NCI-H460 (cell line): ENCODE measurements at places on chromosomes 12 and 14. TPM values are rescaled to one million over a fixed set of nuclear protein-coding genes. Genes with fewer than 3 reads are reported as not detected.

ASPG gene
- total RNA-seq: 0.14 and 0.50 TPM in 2 replicates

CDH24 gene
- total RNA-seq: 4.4 and 4.6 TPM in 2 replicates

ARHGAP9 gene
- not detected in 2 replicates for total RNA-seq

CACNA1C gene
- 0.20 and 0.37 TPM in 2 replicates for total RNA-seq

OR4E2 gene
- not detected in 2 replicates for total RNA-seq

BEGAIN gene
- 37.8 and 40.0 TPM in 2 replicates for total RNA-seq

ZC2HC1C gene
- 0.64 and 0.72 TPM in 2 replicates for total RNA-seq

TMEM117 gene
- 3.6 and 3.7 TPM in 2 replicates for total RNA-seq

SDR9C7 gene
- total RNA-seq: not detected in 2 replicates

ARMH4 gene
- 0.23 and 1.2 TPM in 2 replicates for total RNA-seq

NEUROD4 gene
- total RNA-seq: not detected in 2 replicates

GDF3 gene
- total RNA-seq: not detected in 2 replicates

CIROP gene
- total RNA-seq: not detected in 2 replicates

DNA sequence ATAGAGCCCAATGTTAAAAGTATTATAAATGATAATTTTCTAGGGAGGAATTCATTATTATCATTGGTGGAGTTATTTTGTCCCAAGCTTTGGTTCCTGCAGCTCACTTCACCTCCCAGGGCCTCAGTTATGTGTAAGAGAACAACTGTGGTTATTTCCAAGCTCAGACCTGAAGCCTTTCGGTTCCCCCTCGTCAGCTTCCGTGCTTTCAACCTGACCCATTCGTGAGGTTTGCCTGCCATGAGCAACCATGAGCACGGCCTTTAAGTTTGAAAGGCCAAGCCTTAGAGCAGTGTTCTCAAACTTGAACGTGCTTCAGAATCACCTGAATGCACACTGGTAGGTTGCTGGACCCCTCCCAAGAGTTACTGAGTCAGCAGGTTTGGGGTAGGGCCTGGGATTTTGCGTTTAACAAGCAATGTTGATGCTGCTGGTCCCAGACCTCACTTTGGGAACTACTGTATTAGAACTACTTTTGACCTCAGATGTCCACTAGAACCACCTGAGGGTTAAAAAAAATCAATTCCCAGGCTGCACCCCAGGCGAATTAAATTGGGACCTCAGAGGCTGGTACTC, 133.0 kb upstream of the PRMT8 start:
- no peak for DNase-seq

- DNase-seq: no peak
Observed at GRCh38 chr12:92467886-92468285, 234.9 kb upstream of the PLEKHG7 start.

GRCh38 chr14:102508774-102509745, 516 bp downstream of the ANKRD9 start:
- DNase-seq: peak; percentile 20

DNA sequence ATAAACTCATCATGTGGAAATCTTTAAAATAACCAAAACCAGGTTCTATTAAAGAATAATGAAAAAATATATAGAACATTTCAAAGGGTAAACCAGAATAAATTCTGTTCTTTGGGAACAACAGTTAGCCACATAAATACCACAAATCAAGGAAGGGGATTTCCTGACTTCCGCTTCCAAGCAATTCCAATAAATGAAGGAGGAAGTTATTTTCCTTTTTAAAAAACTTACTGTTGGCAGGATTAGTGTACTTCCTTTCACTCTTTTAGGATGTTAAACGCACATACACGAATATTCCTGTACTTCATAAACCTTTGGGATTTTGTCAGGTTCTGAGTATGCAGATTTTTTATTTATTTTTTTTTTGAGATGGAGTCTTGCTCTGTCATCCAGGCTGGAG, 13.7 kb upstream of the LIMA1 start:
- no peak for DNase-seq

DNA sequence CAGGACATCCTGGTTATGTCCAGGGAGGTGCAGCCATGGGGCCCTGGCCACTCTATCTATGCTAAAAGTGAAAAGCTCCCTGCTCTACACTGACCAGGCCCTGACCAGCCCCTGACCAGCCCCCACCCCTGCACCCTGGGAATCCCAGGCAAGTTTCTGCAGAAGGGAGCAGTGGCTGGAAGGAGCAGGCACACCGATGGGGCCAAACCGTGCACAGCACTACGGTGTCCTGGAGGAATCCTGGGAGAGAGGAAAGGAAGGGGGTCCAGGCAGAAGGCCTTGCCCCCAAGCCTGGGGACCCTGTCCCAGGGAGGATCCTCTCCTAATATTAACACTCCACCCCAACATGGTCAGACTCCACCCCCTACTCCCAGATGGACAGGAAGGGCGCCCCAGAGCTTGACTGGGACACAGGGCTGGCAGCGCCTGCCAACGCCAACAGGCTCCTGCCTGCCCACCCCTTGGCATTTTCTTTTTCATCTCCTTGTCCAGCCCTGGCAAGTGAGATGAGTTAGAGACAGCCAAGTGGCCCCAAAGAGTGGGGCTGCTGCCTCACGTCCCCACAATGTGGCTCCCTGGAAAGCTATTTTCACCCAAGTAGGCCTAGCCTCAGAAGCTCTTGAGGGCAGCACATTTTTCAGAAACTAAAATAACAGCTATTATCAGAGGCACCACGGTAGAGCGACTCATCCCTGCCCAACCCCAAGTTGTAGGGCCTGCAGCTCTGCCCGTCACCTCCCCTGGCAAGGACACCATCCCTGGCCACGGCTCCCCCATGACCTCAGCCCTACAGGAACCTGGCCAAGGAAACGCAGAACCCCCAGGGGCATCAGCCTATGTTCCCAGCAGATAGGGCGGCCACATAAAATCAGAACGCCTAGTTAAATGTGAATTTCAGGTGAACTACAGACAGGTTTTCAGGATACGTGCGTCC, 82.6 kb downstream of the SCARB1 start:
- DNase-seq: no peak

DNA sequence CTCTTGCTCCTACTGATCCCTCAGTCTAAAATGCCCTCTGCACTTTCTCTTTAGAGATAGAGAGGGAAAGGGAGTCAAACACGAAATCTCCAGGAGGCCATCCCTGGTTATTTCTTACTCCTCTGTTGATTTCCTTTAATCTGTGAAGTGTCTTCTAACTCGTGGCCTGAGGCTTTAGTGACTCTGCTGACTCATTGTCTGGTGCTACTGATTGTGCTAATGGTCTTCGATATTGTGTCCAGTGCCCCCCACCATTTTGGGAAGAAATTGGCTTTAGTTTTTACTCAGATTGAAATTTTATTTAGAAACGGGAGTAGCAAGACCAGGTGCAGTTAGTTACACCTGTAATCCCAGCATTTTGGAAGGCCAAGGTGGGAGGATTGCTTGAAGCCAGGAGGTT, 839 bp downstream of the CLEC9A start:
- no peak for DNase-seq

GRCh38 chr12:5379749-5380496, 52.0 kb upstream of the NTF3 start:
- DNase-seq: no peak

DNA sequence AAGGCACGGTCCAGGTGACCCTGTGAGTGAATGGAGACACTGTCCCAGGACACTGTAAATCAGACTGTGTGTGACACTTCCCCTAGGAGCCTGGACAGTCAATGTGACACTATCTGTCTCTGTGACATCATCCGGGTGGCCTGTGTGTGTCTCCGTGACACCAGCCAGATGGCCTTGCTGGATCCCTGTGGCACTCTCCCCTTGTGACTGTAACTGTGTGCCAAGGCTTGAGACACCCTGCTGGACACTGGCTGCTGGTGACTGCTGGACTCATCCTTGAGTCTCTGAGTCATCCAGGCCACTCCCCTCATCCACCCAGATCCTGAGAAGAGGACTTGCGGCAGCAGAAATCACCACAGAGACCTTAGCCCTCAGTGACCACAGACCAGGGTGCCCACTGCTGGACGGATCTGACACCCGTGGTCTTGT, 51.6 kb downstream of the MVK start:
- peak; percentile 31 for DNase-seq

- DNase-seq: no peak
Observed at GRCh38 chr12:12439636-12440035, 82.8 kb downstream of the BORCS5 start.

- peak; percentile 14 for DNase-seq
Observed at GRCh38 chr12:115362339-115362976, 678.5 kb upstream of the TBX3 start.

DNA sequence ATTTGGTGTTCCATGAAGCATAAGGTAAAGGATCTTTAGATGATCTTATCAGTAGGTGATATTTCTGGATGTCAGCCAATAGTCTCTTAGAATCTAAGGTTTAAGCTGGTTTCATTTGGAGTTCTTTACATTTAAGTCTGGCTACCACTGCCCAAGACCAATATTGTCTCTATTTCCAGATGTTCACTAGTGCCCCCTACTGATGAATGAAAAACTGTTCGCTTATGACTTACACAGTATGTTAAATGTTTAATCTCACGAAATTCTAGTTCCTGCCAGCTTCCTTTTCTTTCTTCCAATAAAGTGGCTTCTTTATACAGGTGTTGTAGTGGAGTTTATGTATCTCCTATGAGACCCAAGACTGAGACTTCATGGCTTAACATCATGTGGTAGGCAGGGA, 31.8 kb upstream of the MIS18BP1 start:
- no peak for DNase-seq

DNA sequence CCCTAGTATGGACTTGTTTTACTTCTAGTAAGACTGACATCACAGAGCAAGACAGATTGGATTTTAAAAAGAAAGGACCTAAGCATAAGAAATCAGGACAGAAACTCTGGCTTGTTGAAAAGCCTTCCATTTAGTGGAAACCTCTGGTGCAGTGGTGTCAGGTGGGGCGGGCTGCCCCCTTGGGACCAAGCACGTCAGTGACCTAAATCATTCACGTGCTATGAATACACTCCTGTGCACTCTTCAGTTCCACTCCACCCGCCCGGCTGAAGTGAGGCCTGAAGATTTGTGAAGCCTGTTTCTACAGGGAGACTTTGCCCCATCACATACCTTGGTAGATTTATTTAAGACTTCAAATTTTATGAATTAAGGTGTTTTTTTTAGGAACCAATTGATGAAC, 58.2 kb upstream of the STRN3 start:
- DNase-seq: no peak

GRCh38 chr12:11927286-11927935, 143.3 kb upstream of the BCL2L14 start:
- DNase-seq: no peak

- DNase-seq: peak; percentile 84
Observed at GRCh38 chr14:23237772-23238594, at the start of gene RNF212B. Gene RNF212B, plus strand, starts transcription at chr14:23237936. Its CDS starts 2,410 bp downstream, at chr14:23240346.

GRCh38 chr14:28577711-28578131, 188.9 kb upstream of the FOXG1 start:
- DNase-seq: peak; percentile 31

DNA sequence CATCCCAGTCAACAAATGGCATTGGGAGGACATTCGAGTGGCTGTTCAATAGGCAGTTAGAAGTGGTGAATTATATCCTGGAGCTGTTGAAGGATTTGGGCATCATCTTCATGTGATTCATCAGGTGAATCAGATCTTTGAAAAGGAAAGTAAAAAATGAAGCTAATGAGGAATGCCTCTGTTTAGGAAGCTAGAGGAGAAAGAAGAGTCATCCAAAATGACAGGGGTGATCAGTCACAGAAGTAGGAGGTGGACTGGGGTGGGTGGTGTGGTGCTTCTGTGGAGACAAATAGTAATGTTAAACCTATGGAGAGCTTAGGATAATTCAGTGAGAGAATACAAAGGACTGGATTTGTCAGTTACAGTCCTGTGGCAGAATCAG, 32.7 kb downstream of the DIP2B start:
- no peak for DNase-seq

DNA sequence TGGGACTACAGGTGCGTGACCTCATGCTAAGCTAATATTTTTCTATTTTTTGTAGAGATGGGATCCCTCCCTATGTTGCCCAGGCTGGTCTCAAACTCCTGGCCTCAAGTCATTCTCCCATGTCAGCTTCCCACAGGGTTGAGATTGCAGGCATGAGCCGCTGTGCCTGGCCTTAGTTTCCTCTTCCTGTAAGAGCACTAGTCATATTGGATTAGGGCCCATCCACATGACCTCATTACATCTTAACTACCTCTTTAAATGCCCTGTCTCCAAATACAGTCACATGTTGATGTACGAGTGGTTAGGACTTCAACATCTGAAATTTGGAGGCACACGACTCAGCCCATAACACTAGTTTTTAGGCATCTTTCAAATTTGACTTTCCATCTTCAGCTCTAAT, 72.2 kb upstream of the RASSF3 start:
- no peak for DNase-seq

GRCh38 chr14:87785897-87786296, 207.1 kb downstream of the GALC start:
- no peak for DNase-seq

DNA sequence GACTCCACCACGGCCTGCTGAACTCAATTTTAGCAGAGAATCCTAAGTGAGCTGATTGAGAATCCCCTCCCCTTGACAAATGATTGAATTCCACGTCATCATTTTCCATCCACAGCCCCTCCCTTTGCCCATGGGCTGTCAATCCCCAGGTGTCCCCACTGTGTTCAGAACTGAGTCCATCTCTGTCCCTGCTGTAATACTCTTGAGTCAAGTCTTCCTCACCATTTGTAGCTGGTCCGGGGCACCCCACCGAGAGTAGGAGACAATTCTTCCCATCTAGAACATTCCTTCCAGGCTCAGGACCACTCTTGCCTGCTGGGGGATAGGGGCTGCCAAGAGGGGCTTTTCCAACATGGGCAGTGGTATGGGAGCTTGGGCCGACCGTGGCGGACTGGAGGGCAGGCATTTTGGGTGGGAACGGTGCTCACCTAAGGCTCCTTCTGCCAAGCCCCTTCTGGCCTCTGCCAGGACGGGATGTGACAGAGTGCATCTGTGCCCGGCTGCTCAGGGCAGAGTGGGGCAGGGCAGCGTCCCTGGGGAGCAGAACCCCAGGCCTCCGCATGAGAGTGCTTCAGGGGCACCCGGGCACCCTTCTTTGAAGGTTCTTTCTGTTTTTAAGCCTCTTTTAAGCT, 218.1 kb upstream of the RTL1 start:
- no peak for DNase-seq
